ENCODE measurements at places on chromosomes 7 and 10.

DNA sequence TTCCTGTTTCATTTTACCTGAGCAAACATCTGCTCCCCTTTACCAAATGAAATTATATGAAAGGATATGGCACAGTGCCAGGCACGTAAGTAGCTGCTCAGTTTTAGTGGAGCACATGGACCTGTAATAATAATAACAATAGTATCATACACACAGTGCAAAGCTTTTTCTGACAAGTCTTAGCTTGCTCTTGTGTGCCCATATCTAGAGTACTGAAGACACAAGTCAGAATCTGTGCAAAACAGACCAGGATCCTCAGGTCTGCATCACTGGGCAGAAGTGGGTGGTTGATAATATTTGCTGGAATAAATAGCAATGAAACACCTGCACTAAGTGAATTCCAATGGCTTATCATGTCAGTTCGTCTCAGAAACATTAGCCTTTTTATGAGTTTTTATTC, 85.5 kb upstream of the DKK1 start:
- peaks cover 8% of the 10 kb centered on the region for H3K4me1 ChIP-seq
- no peaks in the 10 kb centered on the region for H3K27me3 ChIP-seq
- no peak for DNase-seq
- H3K4me3 ChIP-seq: no peak overlapping the region

DNA sequence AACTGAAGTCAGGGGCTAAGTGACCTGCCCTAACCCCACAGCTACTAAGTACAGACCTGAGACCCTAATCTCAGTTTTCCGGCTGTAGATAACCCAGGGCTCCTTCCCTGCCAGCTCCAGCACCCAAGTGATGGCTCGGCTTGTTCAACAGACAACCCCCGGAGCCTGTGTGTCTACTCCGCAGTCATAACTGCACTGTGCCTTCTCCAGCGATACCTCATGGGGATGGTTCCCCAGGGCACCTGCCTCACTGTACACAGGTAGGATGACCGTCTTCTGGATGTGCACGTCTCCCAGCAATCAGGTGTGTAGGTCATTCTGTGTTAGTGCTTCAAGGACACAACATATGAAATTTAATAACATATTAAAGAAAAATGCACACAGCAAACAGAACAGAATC, 37.1 kb downstream of the CPXM2 start:
- no peak overlapping the region for H3K27ac ChIP-seq
- DNase-seq: no peak
- H3K36me3 ChIP-seq: no peaks in the 10 kb centered on the region
- no peaks in the 10 kb centered on the region for H3K4me1 ChIP-seq

GRCh38 chr10:23204773-23205172, 12.7 kb downstream of the PTF1A start:
- no peak for DNase-seq
- H3K4me3 ChIP-seq: no peak overlapping the region
- H3K4me1 ChIP-seq: peaks cover under 1% of the 10 kb centered on the region
- H3K27me3 ChIP-seq: peaks cover 17% of the 10 kb centered on the region
- H3K36me3 ChIP-seq: no peaks in the 10 kb centered on the region
- no peak overlapping the region for H3K27ac ChIP-seq

GRCh38 chr10:132550366-132551092, 12.9 kb downstream of the INPP5A start:
- peaks cover 24% of the 10 kb centered on the region for H3K4me1 ChIP-seq
- peak overlapping the region; percentile 67 for H3K4me3 ChIP-seq
- peak overlapping the region; percentile 85 for H3K27ac ChIP-seq
- peaks cover 10% of the 10 kb centered on the region for H3K27me3 ChIP-seq
- H3K36me3 ChIP-seq: no peaks in the 10 kb centered on the region

GRCh38 chr7:79434867-79435266, 18.6 kb downstream of the MAGI2 start:
- no peaks in the 10 kb centered on the region for H3K36me3 ChIP-seq
- H3K4me3 ChIP-seq: no peak overlapping the region
- H3K4me1 ChIP-seq: no peaks in the 10 kb centered on the region
- H3K27ac ChIP-seq: no peak overlapping the region
- DNase-seq: no peak

DNA sequence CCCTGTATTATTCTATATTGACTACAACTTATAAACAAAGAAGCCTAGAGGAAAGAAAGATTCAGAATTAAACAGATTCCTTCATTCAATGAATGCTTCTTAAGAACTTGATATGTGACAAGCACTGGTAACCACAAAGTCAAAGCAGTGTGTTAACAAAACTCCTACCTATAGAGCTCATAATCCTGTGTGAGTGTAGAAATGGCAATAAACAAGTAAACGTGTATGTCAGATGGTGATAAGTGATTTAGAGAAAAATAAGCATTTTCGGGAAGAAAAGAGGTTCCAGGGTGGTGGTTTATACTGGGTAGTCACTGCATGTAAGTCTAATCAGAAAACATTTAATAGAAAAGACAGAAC, 141.3 kb downstream of the JMJD1C start:
- H3K4me3 ChIP-seq: no peak overlapping the region
- DNase-seq: no peak
- H3K27ac ChIP-seq: no peak overlapping the region

GRCh38 chr10:71284544-71285179, 34.4 kb upstream of the SLC29A3 start:
- no peak overlapping the region for H3K4me3 ChIP-seq
- no peak for DNase-seq
- no peaks in the 10 kb centered on the region for H3K36me3 ChIP-seq
- no peaks in the 10 kb centered on the region for H3K4me1 ChIP-seq

- no peak overlapping the region for H3K4me3 ChIP-seq
- H3K27me3 ChIP-seq: no peaks in the 10 kb centered on the region
- peaks cover 53% of the 10 kb centered on the region for H3K4me1 ChIP-seq
- DNase-seq: no peak
These were observed 35.2 kb downstream of the GBF1 start for GRCh38 chr10:102280397-102281101.

GRCh38 chr7:46389146-46389545, 468.1 kb upstream of the IGFBP3 start:
- H3K27ac ChIP-seq: no peak overlapping the region
- DNase-seq: no peak
- H3K36me3 ChIP-seq: no peaks in the 10 kb centered on the region

DNA sequence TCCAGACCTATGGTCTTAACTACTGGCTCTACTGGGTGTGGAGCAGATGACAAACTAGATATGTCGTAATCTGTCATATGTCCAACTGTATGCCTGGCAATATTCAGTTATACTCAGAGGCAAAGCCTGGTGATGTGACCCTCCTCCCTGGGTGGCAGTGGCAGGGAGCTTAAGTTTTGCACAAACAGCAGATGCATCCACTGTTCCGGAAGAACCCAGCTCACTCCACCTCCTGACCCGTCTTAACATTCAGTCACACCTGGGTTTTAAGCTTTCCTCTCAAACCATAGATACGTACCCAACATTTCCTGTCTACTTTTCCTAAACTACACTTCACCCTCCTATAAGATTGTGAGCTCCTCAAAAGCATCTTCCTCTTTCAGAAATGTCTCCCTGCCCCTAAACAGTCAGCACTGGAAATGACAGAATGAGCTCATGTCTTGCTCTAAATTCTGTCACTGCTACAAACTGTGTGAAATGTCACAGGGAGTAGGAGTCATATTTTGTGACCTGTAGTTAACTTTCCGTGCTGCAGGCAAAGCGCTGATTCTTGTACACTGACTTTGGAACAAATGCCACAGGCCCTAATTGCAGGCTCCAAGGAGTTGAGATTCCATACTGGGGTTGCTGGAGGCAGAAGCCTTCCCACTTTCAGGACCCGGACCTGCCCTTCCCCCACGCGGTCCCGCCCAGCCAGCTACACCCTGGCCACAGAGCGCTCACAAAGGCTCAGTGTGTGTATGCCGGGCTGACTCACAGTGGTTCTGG, 23.9 kb downstream of the SCD start:
- H3K4me1 ChIP-seq: peaks cover 25% of the 10 kb centered on the region
- peak overlapping the region; percentile 82 for H3K4me3 ChIP-seq
- H3K27ac ChIP-seq: peak overlapping the region; percentile 90
- DNase-seq: peak; percentile 65
- H3K36me3 ChIP-seq: no peaks in the 10 kb centered on the region

GRCh38 chr10:9834434-9834833, 1183.2 kb upstream of the CELF2 start:
- H3K4me1 ChIP-seq: no peaks in the 10 kb centered on the region
- DNase-seq: no peak
- no peaks in the 10 kb centered on the region for H3K36me3 ChIP-seq
- H3K27ac ChIP-seq: no peak overlapping the region

GRCh38 chr7:141039376-141039775, 24.6 kb upstream of the MRPS33 start:
- no peak overlapping the region for H3K4me3 ChIP-seq
- no peak overlapping the region for H3K27ac ChIP-seq

- no peak for DNase-seq
- peaks cover 5% of the 10 kb centered on the region for H3K27me3 ChIP-seq
- H3K4me3 ChIP-seq: no peak overlapping the region
- no peaks in the 10 kb centered on the region for H3K36me3 ChIP-seq
- no peak overlapping the region for H3K27ac ChIP-seq
These were observed 295.3 kb upstream of the MKI67 start for GRCh38 chr10:128421371-128422160.

DNA sequence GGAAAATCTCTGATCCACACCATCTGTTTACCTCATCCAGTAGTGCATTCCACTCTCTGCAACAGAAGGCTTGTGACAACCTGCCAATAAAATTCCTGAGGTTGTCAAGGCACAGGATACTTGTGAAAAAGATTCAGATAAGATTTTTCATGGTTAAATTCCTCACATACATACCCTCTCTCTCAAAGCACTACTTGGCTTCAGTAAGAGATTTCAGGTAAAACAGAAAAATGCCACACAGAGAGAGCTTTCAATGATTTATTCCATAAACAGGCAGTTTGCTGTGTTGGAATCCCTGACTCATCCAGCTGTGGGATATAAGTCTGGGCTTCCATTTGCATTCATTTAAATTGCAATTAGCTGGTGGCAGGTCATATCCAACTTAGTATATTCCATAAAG, 99.7 kb upstream of the CAV2 start:
- H3K27me3 ChIP-seq: no peaks in the 10 kb centered on the region
- H3K4me3 ChIP-seq: no peak overlapping the region
- H3K4me1 ChIP-seq: no peaks in the 10 kb centered on the region
- H3K27ac ChIP-seq: no peak overlapping the region

DNA sequence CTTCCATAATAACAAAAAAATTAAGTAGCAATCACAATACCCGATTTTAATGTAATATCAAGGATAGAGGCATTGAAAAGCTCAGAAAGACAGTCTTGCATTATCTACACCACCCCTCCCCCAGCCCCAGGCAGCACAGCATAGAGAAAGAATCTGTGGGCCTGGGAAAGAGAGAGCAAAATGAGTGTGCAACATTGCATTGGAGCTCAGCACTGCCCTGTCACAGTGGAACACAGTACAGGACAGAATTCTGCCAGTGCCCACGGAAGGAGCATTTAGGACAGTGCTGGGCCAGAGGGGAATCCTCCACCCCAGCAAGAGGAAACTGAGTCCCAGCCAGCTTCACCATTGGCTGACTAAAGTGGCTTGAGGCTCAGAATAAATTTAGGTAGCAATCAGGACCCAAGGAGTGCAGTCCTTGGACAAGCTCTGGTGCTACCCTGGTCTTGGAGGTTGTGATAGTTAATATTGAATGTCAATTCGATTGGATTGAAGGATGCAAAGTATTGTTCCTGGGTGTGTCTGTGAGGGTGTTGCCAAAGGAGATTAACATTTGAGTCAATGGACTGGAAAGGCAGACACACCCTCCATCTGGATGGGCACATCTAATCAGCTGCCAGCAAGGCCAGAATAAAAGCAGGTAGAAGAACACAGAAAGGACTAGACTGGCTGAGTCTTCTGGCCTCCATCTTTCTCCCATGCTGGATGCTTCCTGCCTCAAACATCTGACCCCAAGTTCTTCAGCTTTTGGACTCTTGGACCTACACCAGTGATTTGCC, 234.4 kb downstream of the ANK3 start:
- H3K27me3 ChIP-seq: peaks cover 4% of the 10 kb centered on the region
- peaks cover 3% of the 10 kb centered on the region for H3K36me3 ChIP-seq
- DNase-seq: no peak

DNA sequence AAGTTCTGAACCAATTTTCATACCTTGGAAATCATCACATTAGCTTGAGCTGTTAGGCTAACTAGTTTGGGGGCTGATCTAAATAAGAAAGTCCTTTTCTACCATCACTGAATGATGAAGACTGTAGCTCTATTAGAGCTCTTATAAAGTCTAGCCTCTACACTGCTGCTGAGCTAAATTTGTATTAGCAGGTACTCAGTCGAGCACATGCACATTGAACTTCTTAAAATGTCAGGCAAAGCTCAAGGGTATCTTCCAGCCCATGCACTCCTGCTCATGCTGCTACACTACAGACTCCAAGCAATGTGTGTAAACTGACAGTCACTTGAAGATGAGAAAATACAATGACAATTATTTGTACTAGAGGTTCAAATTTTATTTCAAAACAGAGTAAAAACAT, 158.8 kb upstream of the TMEM229A start:
- no peak for DNase-seq
- no peak overlapping the region for H3K4me3 ChIP-seq
- no peak overlapping the region for H3K27ac ChIP-seq
- H3K36me3 ChIP-seq: no peaks in the 10 kb centered on the region
- H3K27me3 ChIP-seq: no peaks in the 10 kb centered on the region

- H3K27me3 ChIP-seq: peaks cover 16% of the 10 kb centered on the region
- peak overlapping the region; percentile 82 for H3K4me3 ChIP-seq
- peak overlapping the region; percentile 32 for H3K27ac ChIP-seq
- DNase-seq: no peak
These were observed 1.2 kb downstream of the USP6NL start for GRCh38 chr10:11610166-11610825.

DNA sequence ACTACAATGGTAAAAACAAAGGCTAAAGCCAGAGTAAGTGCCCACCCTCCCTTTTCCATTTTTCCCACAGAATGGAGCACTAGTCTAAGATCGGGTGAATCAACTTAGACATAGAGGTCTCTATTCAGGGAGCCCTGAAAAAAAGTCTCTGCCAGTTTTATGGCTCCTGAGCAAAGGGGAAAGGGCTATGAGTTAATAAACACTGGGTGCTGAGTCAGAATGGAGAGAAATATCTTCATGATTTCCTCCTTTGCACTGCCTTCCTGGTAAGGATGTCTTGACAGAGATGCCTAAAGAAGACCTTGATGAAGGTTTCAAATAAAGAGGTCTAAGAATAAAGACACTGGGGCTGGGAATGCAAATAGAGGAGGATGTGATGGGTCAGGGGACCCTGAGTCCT, 607.4 kb upstream of the MBL2 start:
- H3K36me3 ChIP-seq: no peaks in the 10 kb centered on the region
- no peak overlapping the region for H3K4me3 ChIP-seq
- no peaks in the 10 kb centered on the region for H3K4me1 ChIP-seq
- no peak overlapping the region for H3K27ac ChIP-seq

DNA sequence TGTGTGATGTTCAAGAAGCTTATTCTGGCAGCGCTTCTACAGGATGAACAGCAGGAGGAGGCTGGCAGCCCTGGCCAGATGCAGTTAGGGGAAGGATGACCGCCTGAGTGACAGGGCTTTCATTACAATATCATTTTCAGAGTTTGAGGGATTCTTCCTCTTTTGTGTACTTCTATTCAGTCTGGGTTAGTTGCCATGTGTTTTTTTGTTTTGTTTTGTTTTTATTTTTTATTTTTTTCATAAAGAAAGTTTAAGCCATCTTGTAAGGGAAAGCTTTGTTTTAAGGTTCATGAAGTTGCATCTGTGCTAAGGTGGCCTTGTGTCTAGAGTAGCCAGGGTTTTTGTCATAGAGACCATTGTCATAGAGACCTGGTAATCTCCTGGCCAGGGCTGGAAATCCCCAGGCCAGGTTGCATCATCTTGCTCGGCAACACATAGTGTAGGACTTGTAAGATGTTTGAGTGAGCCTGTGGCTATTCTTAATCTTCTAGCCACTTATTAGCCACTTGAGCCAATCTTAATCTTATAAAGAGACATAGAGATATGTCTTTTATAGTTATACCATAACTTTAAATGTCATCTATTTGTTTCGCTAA, 230.5 kb upstream of the TMEM229A start:
- H3K4me1 ChIP-seq: no peaks in the 10 kb centered on the region
- no peaks in the 10 kb centered on the region for H3K36me3 ChIP-seq
- no peak for DNase-seq
- no peak overlapping the region for H3K27ac ChIP-seq
